ENCODE measurements at places on chromosomes 3 and 15.

DNA sequence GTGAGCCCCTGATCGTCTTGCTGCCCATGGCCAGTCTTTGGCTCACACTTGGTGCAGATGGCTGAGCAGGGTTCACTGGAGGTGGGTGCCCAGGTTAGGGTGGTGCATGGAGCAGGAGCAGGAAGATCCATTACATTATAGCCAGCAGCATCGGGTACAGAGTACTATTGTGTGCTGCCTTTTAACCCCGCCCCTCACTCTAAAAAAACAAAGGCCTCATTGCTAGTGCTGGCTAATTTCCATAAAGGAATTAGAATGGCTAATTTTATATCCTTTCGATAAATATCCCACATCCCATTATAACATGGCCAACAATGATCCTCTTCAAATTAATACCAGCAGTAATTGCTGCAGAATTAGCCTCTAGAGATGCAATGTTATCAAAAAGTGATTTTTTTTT is 45.8 kb upstream of the PPP4R2 start:
- DNase-seq = no peak

GRCh38 chr3:73504239-73504638 is 120.5 kb downstream of the PDZRN3 start:
- no peak for DNase-seq

GRCh38 chr3:9066141-9066540 is 102.9 kb upstream of the RAD18 start:
- DNase-seq = no peak

DNA sequence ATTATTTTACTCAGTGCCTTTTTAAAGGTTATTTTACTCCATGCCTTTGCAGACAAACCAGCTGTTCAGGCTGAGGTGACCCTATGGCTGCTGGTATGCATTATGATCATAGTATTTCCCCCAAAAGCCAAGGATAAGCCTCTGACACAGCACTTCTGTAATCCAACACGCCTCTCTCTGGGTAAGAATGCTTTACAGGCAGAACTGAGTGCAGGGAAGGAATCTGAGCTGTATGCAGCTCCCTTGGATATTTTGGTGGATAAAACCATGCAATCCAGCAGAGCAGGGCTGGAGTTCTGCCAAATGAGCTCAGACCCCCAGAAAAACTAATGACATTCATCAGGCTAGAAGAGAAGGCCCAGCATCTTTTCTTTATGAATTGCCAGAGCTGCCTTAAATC is 11.7 kb upstream of the MAP1A start:
- peak; percentile 83 for DNase-seq

DNA sequence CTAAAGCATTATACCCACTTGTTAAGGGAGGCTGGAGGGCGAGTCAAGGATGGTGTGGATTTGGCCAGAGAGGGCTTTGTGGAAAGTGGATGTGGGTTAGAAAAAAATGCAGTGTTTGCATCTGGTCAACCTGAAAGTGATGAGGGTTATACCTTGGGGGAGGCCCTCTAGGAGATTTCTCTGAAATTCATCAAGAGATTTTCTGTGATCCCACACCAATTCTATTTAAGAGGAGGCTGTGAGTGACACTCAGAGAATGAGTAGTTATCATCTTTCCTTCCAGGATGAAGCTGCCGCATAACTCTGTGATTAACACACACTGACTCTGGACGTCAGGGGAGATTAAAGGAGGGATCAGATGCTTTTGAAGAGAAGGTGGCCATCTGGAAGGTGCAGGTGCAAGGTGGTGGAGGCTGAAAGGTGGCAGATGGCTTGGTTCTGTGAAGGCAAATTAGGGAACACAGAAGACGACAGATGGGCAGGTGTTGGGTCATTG is 54.8 kb downstream of the ANAPC13 start:
- no peak for DNase-seq

- DNase-seq = no peak
Measured at GRCh38 chr3:166860217-166860616, 519.9 kb downstream of the ZBBX start.

- DNase-seq = no peak
Measured at GRCh38 chr3:33363113-33363800, 76.9 kb downstream of the UBP1 start.

DNA sequence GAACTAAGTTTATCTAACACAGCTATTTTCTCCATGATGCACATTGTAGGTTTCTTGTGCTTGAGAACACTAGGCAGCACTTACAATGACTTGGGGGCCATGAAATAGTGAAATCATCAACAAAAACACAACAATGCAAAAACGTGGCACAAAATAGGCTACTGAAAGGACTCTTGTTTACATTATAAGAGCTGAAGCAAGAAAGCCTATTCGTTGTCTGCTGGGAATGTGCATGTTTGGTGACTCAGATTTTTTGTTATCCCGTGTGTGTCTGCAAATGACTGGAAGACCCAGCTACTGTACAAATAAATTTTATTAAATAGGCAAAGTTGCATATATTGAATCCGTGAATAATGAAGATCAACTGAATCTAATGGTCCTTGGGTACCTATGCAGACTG is 85.0 kb downstream of the TCF12 start:
- DNase-seq = peak; percentile 88

DNA sequence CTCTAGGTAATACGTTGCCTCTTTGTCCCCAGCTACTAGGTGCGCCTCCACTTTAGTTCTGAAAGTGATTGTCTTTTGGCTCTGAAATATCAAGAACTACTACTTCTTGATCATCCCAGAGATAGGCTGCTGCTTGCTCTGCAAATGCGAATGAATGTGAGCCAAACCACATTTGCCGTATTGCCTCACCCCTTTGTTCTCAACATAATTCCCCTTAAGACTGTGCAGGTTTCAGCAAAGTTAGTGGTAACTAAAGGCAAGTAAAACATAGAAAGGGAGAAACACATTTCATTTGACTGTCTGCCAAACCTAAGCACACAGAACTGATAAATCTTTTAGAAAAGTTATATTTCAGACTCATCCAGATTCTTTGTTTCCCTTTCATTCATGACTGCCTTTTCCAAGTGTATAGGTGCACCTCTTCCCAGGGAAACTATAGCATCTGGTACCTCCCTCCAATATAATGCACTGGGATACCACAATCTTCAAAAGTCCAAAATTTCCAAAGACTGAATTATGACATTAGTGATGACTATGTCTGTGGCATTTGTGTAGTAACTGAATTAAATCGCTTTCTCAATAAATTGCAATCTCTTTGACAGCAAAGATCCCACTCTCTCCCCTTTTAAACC is 720.6 kb upstream of the CBLB start:
- DNase-seq = no peak

DNA sequence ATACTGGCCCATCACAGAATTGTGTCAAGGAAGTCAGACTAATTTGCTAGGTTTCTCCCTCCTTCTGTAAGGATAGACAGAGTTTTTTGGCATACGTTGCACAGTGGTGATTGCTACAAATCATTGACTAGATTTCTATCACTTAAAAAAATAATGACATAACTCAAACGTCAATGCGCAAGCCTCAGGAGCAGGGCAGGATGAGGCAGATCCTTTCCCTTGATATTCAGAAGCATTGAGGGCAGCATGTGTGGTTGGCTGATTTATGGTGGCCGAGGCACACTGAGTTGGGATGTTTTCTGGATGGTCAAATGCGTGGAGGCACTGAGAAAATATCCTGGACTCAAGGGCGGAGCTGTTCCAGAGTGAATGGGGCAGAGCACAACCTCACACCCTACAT is 14.4 kb downstream of the THSD4 start:
- no peak for DNase-seq

DNA sequence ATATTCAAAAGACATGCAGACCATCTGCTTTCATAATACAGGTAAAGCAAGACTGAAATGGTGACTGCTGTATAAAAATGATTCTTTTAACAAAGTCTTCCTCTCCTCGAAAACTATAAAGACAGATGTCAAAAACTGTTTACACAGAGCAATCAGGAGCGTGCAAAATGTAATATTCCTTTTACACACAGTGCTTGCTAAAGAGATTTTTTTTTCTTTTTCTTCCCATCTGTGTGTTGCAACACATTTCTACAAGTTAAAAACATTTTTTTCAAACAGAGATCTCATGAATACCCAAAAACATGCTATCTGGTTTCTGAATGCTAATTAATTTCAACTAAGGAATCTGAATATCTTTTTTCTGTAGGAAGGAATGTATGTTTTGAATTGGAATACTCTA is 22.1 kb downstream of the SATB1 start:
- DNase-seq = no peak

GRCh38 chr3:142180761-142181362 is 31.5 kb upstream of the TFDP2 start:
- peak; percentile 38 for DNase-seq

GRCh38 chr3:22209578-22209977 is 458.6 kb upstream of the ZNF385D start:
- no peak for DNase-seq

DNA sequence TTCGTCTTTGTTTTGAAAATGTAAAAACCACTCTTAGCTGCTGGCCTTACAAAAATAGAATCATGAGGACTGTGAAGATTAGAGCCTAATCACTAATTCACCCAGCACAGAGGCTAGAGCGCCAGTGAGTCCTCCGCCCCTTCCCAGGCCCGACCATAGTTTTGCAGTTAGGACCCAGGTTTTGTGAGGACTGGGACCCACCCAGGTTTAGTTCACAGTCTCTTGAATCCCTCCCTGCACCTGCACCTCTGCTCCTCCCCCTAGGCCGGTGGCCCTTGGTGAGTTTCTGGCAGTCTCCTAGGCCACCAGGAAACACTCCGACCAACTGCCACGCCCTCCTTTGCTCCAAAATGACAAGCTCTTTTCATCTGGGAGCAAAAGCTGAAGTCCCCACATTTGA is 136.0 kb upstream of the CCDC54 start:
- DNase-seq = peak; percentile 27

DNA sequence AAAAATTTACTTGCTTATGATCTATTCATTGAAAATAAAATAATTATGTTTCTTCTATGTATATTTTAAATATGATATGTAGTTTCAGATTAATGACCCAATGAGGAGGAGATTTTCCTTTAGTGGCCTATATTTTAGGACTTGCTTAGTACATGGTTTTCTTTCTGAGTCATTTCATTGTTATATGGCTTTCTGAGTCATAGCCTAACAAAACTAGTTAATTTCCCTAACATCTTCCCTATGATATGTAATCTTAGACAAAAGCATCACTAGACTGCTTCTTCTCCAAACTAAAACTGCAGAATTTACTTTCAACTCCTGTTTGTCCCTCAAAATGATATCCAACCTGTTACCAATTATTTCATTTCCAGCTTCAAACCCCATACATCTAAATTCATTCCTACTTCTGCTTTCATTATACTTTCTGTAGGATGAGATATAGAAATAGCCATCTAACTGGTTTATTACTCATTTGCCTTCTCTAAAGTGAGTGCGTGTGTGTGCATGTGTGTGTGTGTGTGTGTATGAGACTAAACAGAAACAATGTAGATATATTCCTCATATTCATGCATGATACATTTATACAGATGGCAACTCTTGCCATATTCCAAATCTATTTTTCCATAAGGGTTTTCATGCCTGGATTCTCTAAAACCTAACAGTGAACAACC is 915.0 kb upstream of the GBE1 start:
- no peak for DNase-seq

GRCh38 chr3:16264174-16264707 is 502 bp downstream of the DPH3 start:
- DNase-seq = no peak

DNA sequence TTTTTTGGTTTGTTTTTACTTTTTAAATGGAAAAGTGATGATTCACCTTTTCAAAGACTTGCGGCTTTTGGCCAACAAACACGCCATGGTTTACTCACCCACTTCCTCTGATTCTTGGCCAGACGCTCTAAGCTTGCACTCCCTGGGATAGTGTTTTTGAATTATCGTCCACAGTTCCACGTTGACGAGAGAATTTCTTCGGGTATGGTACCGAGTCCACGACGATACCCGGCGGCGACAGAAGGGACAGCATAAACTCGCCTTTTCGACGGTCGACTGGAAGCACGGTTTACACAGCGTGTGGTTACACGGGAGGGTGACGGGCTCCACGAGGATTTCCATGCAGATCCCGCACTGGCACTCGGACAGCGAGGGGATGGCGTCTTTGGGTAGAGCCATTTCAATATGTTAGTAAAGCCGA is 783 bp downstream of the RNF168 start:
- DNase-seq = peak; percentile 94

- DNase-seq = no peak
Measured at GRCh38 chr3:16031434-16031833, 143.0 kb upstream of the GALNT15 start.

GRCh38 chr3:46299608-46300460 is 54.1 kb upstream of the CCR2 start:
- no peak for DNase-seq
